ENCODE measurements at places on chromosomes 6 and 20.

GRCh38 chr6:31090275-31090972 is 22.0 kb downstream of the C6orf15 start:
- no peak for DNase-seq

DNA sequence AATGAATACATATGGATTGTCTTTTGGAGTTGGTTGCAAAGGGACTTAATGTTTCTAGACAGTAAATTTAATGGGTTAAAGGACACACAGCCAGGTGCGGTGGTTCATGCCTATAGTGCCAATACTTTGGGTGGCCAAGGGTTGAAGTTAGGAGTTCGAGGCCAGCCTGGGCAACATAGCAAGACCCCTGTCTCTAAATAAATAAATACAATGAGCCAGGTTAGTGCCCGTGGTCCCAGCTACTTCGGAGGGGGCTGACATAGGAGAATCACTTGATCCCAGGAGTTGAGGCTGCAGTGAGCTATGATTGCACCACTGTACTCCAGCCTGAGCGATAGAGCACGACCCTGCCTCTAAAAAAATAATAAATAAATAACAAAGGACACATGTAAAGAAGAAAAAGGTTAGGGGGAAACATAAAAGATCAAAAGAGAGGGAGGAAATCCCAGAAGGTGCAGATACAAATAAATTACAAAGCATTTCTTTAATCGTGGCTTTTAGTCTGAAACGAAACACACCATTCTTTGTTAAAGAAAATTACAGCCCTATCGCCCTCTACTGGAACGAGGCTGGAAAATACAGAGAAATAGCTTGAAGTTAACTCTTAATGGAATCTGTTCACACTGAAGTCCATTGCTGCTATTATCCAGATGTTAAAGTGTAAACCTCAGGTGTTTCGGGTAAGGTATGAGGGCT is 42.6 kb upstream of the SCML4 start:
- DNase-seq: no peak

DNA sequence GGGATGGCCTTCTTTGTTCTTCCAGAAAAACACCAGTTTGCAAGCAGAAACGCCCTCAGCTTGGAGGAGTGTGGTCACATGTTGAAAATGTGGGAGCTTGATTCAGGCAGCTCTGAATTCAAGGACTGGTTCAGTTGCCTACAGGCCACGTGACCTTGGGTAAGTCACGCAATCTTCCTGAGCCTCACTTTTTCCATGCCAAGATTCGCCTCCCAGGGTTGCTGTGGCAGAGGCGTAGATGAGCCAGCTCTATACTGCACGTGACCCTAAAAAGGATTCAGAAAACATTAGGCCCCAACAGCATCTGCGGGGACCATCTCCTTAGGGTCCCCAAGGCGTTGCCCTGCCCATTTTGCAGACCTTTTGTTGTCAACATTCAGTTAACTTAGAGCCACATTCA is 112.0 kb upstream of the SNX9 start:
- DNase-seq: no peak

DNA sequence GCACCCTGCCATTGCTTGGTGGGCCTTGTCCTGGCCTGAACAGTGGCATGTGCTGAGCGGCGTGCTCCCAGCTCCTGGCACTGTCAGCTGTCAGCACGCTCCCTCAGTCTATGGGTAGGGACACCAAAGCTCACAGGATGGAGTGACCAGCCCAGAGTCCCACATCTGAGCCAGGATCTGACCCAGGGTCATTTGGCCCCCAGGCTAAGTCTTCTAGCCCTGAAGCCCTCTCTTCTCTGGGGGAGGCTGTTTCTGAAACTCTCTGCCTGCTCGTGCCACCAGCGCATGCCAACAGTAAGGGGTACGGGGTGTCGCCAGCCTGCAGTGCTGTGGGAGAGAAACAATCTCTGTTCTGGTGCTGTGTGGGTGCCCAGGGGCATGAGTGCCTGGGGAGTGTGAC is 37.1 kb downstream of the CDH4 start:
- DNase-seq: no peak

DNA sequence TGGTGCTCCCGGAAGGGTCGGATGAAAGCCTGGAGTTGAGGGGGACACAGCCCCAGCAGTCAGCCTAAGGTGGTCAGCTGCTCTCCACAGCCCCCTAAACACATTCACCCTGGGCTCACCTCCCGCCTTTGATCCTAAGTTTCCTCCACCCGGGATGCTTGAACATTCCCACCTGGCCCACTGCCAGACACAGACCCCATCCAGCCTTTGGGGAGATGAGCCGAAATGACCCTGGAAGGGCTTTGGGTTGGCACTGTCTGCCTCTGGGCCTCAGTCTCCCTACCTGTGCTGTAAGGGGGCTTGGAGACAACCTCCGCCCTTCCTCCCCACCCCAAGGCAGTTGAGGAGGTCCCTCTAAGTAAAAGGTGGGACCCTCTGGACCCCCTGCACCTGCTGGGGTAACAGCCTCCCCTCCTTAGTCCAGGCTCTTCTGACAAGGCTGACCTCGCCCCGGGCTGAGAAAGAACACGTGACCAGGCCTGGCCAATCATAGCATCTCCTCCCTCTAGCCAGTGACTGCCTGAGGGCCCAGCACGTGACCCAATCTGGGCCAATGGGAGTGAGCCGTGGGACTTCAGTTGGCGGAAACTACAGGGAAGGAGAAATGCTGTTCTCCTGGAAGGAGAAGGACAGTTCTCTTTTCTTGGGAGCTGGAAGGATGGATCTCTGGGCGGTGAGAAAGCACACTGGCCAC is 16.9 kb upstream of the UBE2V1 start:
- DNase-seq: no peak

GRCh38 chr6:105468850-105469249 is 66.0 kb upstream of the PREP start:
- no peak for DNase-seq

DNA sequence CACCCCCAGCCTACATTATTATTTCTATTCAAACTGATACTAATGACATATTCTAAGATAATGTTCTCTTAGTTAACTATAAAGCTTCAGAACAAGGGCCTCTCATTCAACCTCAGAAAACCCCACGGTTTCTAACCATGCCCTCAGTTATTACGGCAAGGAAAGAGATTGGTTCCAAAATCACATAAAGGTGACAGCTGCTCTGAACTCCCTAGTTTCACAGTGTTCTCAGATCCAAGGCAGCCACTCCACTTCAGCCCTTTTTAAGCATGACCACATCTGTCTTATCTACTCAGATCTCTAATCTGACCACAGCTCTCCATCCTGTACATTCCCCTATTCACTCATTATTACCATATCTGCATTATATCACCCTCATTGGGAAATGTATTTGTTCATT is 98.8 kb upstream of the CEP85L start:
- DNase-seq: no peak

DNA sequence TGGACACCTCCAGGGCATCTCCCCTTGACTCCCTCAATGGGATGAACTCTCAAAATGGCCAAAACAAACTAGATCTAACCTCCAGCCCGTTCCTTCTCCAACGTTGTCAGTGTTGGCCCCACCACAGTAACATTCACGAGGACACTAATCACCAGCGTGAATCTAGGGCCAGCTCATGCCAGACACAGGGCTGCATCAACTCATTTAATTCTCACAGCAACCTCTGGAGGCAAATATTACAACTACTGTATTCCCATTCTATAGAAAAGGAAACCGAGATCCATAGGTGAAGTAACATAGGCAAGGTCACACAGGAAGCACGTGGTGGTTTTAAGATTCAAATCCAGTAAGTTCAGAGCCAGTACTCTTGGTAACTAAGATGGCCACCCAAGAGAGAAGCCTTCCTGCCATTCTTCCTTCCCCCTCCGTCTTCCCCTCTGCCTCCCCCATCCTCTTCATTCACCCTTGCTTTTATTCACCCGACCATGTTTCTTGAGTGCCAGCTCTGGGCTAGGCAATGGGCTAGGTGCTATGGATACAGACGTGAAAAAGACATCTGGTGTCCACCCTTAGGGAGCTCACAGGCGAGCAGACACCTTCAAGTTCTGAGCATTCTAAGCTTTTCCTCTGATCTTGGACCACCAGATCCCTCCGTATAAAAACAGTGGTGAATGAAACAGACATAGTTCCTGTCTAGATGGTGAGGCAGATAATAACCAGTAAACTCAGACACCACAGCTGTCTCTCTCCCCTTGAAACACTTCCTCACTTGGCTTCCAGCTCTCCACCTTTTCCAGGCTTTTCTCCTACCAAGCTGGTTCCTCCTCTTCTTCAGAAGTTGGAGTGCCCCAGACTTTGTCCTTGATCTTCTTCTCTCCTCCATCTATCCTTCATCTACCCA is 9.6 kb downstream of the CCM2L start:
- no peak for DNase-seq

DNA sequence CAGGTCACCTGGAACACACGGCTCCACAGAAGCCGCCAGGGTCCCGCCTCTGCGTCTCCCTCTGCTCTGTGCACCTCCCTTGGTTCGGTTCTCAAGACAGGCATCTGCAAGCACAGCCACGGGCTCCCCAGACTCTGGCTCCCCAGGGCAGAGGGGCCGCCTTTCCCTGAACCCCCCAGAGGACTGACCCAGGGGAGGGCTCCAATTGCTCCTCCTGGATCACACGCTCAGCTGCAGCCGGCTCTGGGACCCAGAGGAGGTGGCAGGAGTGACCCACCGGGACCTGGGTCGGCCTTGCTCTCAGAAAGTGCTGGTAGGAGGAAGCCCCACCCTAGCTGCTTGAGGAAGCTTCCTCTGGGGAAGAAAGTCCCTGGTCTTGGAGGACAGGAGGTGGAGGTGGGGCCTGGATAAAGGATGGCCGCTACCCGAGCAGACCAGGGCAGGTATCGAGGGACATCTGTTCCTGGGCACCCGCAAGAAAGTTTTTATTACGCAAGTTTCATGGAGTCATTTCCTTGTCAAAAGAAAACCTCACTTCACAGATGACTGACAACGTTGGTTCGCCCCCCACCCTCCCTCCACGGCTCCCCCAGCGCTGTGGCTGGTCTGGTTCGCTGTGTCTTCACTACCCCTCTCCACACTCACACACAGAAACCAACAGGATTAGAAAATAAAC is 103.9 kb upstream of the AFDN start:
- no peak for DNase-seq

DNA sequence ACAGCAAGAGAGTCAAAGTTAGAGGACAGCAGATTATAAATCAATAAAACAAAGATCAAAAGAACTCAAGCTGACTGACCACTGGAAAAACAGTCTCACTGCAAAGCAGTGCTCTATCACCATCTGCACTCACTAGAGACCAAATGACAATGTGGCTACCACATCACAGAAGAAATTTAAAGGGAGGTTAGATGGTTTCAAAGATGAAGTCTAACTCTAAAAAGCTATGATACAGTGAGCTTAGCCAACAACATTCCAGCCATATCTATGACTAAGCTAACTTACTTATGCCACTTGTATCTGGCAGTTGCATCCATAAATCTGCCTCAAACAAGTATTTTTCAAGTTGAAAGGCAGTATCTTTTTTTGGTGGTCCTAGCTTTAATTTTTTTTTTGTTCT is 68.6 kb downstream of the ARHGAP18 start:
- no peak for DNase-seq

- no peak for DNase-seq
Measured at GRCh38 chr6:138522611-138523010, 23.3 kb upstream of the NHSL1 start.

DNA sequence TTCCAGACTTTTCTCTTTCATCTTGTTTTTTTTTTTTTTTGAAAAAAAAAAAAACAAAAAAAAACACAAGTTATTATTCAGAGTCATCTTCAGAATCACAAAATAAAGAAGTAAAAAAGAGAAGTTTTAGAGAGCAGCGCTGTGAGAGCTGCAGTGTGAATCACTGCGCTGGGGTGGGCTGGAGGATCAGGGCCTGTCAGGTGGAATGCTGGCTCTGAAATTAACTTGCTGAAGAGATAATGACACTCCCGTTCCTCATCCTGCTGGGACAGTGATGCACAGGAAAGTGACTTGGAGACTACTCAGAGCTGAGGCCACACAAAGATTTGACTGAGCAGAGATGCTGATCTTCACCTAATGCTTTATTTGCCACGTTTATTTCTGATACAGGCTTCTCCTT is 42.7 kb upstream of the CLDN20 start:
- DNase-seq: no peak

DNA sequence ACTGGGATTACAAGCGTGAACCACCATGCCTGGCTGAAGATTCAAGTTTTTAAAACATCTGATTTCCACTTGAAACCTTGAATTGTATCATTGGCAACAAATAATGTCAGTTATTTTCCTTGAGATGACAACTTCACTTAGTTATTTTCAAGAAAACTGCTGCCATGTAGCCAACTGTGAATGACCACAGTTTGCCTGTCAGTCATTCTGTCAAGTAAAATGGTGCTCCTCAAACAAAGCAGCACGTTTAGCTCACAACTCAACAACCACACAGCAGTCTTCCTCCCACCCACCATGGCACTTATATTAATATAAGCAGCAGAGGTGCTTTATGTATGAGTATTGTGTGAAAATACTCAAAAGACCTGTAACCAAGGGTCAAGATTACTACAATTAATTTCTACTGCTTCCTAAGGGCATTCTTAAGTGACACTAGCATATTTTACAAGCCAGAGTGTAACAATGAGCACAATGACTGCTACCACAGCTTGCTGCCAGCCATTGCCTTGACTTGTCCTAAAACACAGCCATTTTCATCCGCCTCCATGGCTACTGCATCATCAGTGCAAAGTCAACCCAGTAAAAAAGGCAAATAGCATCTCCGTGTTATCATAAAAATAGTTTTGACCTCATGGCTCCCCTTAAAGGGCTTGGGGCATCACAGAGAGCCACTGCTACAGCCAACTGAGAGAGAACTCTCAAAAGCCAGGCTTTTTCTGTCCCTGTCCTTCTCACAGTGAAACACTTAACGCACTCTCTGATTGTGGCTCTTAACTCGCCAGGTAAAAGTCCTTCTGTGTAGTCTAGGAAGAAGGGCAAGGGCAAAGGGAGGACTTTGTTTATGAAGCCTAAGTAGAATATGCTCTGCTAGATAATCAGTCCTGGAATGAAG is 96.4 kb upstream of the TAB2 start:
- no peak for DNase-seq

DNA sequence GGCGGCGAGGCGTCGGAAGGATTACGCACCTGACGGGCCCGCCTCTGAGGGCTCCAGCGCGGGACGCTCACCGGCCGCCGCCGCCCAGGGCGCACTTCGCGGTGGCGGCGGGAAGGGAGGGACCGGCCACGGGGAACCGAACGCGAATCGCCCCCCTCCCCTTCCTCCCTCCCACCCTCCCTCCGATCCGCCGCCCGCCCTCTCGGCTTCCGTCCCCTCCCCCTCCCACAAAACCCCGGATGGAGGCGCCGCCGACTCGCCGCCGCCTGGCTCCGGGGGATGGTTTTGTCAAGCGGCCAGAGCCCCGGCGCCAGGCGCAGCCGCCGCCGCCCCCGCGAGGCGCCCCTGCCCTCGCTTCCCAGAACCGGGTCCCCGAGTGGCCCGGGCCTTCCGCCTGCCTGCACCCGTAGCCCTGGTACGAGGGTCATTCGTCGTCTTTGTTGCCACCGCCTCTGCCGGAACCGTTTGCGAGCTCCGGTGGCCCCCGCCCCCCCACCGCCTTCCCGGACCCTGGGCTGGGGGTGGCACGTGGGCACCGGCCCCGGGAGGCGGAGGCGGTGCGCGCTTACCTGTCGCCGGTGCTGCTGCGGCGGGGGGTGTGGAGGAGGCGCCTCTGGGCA is 398 bp downstream of the ZBTB2 start:
- DNase-seq: peak; percentile 74

Measured in C1 segment of cervical spinal cord (tissue), 14 donors.